CD4-positive, alpha-beta T cell treated with Interleukin-17A for 1 hour (primary cell): ENCODE measurements at places on chromosomes 2 and 18.

- no peak for DNase-seq
Observed at GRCh38 chr2:82000606-82001005, 1696.1 kb upstream of the LRRTM1 start.

DNA sequence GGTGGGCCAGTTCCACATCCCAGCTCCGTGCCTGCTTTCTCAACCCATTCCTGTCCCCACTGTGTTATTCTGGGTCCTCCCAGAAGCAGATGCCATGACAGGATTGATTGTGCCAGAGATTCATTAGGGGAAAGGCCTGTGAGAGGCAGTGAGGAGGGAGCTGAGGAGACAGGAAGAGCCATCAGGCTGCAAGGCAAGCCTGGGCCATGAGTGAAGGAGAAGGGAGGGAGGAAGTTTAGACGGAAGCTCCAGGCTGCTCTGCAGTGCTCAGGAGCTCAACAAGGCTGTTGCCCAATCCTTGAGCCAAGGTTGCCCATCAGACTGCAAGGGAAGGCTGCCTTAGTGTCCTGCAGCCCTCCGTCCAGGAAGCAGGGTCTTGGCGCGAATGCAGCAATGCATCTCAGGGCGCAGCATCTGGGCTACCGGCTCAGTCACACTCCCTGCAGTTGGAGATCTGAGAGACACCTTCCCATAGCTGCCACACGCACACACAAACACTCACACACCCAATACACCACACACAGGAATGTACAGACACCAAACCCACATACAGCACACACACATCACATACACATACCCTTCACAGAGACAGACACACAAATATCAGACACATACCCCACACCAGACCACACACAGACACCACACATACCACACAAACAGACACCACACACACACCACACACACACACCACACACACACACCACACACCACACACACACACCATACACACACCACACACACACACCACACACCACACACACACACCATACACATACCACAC lies 139.5 kb upstream of the NDUFV2 start:
- no peak for DNase-seq

DNA sequence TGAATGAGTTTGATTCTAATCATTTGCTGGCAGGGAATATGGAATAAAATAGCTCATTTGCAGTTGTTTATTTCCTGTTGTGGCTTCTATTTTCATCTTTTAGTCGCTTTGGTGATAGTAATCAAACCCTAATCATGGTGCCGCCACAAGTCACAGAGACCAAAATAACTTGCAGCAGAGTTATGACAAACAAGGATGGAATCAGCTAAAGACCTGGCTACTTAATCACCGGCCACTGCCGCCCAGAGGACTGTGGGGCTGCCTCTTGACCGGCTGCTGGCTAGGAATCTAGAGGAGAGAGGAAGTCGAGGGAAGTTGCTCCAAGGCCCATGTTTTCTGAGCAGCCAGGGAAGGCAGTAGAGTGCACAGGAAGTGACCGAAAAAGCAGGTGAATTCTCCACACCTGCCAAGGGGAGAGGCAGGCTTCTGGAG lies 5.1 kb upstream of the SMAD7 start:
- peak; percentile 44 for DNase-seq

DNA sequence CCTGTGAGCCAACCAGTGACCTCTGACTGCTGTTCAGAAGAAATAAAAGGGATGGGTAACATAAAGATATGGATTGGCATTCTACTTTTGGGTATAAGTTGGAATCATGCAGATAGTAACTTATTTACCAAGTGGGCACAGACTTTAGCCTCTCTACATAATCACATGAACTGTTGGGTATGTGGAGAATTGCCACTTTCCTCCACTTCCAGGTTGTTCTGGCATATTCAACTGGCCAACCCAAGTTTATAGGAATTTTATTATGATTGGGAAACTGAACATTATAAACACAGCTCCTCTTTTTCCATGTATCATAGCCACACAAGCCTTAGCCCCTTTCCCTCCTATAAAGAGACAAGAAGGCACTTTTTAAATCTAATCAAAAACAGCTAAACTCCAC lies 179.3 kb downstream of the RNF152 start:
- no peak for DNase-seq

GRCh38 chr2:172968061-172968469 lies 107.6 kb upstream of the MAP3K20 start:
- DNase-seq: no peak
